ENCODE measurements at places on chromosomes 12 and 14. TPM values are rescaled to one million over a fixed set of nuclear protein-coding genes. Genes with fewer than 3 reads are reported as not detected.

- DNase-seq, result no peak
Measured at GRCh38 chr12:19904819-19905218, 463.5 kb upstream of the PDE3A start.

CMA1 gene
- 0.09 TPM for polyA plus RNA-seq

GRCh38 chr14:35938770-35939169 is 112.6 kb downstream of the BRMS1L start:
- DNase-seq, result no peak

- DNase-seq, result peak; percentile 88
Measured at GRCh38 chr12:124390442-124391097, 95.7 kb downstream of the RFLNA start.

VAMP1 gene
- polyA plus RNA-seq, result 11.0 TPM

ZNF84 gene
- polyA plus RNA-seq, result 11.2 TPM

DNA sequence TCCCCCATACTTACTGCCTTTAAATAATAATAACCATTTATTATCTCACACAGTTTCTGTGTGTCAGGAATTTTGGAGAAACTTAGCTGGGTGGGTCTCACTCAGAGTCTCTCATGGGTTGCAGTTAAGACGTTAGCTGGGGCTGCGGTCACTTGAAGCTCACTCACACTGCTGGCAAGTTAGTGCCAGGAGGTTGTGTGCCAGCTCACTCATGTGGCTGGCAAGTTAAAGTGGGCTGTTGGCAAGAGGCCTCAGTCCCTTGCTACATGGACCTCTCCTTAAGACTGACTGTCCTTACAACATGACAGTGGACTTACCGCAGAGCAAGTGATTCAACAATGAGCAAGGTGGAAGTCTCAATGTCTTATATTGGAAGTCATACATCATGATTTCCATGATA is 61.3 kb upstream of the AVPR1A start:
- DNase-seq, result no peak

LRRC74A gene
- polyA plus RNA-seq, result 0.04 TPM

DNA sequence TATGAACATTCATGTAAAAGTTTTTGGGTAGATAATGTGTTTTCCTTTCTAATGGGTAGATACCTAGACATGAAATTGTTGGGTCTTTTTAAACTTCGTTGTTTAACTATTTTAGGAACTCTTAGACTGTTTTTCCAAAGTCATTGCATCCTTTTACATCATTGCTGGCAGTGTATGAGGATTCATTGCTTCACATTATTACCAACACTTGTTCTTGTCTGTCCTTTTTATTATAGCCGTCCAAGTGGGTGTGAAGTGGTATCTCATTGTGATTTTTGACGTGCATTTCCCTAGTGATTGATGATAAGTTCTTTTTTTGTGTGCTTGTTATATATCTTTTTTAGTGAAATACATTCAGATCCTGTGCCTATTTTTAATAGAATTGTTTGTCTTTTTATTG is 39.4 kb downstream of the USP15 start:
- no peak for DNase-seq
